ENCODE measurements at places on chromosomes 12 and 14.

DNA sequence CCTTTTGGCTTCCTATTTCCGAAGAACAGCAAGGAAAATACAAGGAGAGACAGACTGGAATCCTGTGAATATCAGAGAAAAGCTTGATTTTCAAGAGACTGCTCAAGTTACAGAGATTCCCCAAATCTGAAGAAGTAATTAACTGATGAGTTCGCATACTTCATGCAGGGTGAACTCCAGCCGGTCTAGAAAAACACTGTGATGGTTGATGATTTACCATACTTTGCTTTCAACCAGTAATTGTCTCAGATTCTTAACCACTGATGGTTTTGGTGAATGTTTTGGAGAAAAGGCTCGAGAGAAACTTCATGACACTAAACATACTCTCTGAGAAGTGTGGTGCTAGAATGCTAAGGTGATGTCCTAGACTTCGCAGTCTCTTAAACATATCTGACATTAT is 4.4 kb upstream of the PLXNC1 start:
- H3K36me3 ChIP-seq, result no peaks in the 10 kb centered on the region
- no peak overlapping the region for H3K4me3 ChIP-seq
- no peak overlapping the region for H3K27ac ChIP-seq

- H3K4me3 ChIP-seq, result no peak overlapping the region
- no peak for DNase-seq
- H3K27me3 ChIP-seq, result no peaks in the 10 kb centered on the region
- H3K4me1 ChIP-seq, result peaks cover 31% of the 10 kb centered on the region
- H3K27ac ChIP-seq, result no peak overlapping the region
Measured at GRCh38 chr14:67395876-67396189, 16.1 kb downstream of the PLEK2 start.

DNA sequence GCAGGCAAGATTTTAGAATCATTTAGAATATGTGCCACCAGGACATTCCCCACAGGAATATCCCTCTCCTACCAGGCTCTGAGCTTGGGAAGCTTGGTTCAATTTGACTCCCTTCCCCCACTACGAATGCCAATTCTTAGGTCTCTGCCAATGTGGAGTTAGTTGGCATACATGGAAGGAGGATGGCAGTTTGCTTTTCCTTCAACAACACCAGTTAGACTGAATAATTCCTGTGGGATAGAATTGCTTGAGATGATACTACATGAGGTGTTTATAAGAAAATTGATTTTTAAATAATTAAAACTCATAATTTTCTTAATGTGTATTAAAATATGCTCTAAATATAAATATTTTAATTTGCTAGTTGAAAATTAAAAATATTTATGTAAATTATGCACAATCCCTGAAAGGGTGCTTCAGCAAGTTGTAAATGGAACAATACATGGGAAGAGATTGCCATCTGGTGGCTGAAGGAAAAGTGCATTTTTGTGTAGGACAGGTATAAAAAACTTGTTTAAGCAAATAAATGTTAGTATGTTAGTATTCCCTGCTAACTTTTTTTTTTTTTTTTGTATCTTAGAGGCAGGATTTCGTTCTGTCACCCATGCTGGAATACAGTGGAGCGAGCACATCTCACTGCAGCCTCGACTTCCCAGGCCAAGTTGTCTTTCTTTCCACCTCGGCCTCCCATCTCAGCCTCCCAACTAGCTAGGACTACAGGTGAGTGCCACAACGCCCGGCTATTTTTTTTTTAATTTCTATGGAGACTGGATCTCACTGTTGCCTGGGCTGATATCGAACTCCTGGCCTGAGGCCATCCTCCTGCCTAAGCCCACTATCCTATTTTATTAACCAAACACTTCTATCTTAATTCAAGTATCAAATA is 25.8 kb upstream of the STRAP start:
- no peak for DNase-seq
- peaks cover 9% of the 10 kb centered on the region for H3K4me1 ChIP-seq
- no peak overlapping the region for H3K4me3 ChIP-seq
- no peaks in the 10 kb centered on the region for H3K36me3 ChIP-seq

GRCh38 chr12:44942714-44943113 is 66.6 kb upstream of the NELL2 start:
- no peak overlapping the region for H3K27ac ChIP-seq
- no peak for DNase-seq
- H3K27me3 ChIP-seq, result peaks cover 24% of the 10 kb centered on the region
- no peak overlapping the region for H3K4me3 ChIP-seq
- H3K36me3 ChIP-seq, result no peaks in the 10 kb centered on the region
- no peaks in the 10 kb centered on the region for H3K4me1 ChIP-seq

- peaks cover 4% of the 10 kb centered on the region for H3K4me1 ChIP-seq
- H3K36me3 ChIP-seq, result peaks cover 17% of the 10 kb centered on the region
- no peaks in the 10 kb centered on the region for H3K27me3 ChIP-seq
- no peak for DNase-seq
- no peak overlapping the region for H3K27ac ChIP-seq
- no peak overlapping the region for H3K4me3 ChIP-seq
Measured at GRCh38 chr12:122054842-122055520, 23.6 kb upstream of the MLXIP start.

Measured in mesothelial cell of epicardium (in vitro differentiated cells).